ENCODE measurements at places on chromosomes 3 and 15.
A peak's percentile ranks its signal among the peaks of the same experiment; 100 is the strongest.

DNA sequence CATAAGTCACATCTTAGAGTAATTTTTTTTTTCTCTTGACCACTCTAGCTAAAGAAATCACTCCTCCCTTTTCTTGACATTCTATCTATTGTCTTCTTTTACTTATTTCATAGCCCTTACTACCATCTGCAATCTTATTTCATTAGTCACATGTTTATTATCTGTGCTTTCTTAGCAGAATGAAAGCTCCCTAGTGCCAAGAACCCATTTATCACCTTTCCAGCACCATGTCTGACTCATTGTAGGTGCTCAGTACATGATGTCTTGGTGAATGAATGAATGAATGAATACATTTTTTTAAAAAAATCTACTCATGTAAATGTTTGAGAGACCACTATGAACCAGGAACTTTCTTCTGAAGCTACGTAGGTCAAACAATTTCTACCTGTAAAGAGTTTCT, 157.2 kb downstream of the CADPS start:
- no peak for DNase-seq

GRCh38 chr15:48880070-48880634, 2.2 kb downstream of the EID1 start:
- no peak for DNase-seq

DNA sequence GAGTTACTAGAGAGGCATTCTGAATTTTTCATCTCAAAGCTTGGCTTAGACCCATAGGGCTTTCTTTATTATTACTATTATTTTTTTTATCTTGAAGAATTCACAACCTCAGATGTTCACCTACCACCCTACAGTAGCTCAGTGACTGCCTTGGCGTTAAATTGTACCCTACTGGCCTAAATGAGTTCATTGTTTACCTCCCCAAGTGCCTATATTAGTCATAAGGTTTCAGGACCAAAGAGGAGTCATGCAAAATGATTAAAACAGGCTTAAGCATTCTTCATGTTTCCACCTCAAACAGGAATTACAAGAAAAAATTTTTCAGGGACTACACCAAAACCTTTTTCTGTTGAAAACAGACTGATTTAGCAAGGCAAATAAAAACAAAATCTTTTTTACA, 751.5 kb downstream of the SQOR start:
- DNase-seq = no peak

DNA sequence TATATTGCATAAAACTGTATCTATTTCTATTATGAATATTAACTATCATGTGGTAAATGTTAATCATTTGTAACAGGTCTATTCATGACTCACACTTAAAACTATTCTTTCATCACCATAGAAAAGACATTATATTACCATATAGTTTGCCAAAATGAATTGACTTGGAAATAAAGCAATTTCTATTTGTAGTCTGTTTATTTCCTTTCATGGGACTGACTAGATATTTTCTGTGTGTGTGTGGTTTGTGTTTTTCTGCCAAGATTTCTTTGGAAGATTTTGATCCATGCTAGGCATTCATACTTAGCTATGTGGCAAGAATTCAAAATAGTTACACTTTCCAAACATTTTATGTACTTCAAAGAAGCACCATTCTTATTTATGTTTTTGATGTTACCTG, 522.5 kb upstream of the AGTR1 start:
- DNase-seq = no peak

GRCh38 chr3:100183608-100184125, 69.4 kb upstream of the FILIP1L start:
- no peak for DNase-seq

- no peak for DNase-seq
These were observed 16.9 kb downstream of the POPDC2 start for GRCh38 chr3:119643528-119643927.

GRCh38 chr15:26804063-26804804, 31.4 kb upstream of the GABRB3 start:
- no peak for DNase-seq

- no peak for DNase-seq
These were observed 20.4 kb downstream of the BTBD1 start for GRCh38 chr15:83046558-83047127.

DNA sequence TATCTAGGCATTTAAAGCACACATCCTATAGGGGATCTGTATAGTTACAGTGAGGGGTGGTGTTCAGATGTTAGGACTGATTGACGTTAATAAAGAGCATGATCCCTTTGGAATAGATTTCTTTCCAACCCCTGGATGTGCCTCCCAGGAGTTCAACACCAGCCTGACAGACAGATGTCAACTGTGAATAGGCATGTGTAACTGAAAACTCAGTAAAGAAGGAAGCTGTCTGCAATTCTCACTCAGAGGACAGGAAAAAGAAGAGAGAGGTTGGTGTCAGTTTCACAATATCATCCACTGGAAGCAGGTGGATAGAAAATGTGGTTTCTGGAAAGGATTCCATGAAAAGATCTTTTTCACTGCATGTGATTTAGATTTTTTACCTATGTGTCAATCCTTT, 396.3 kb downstream of the NSUN3 start:
- DNase-seq = no peak

DNA sequence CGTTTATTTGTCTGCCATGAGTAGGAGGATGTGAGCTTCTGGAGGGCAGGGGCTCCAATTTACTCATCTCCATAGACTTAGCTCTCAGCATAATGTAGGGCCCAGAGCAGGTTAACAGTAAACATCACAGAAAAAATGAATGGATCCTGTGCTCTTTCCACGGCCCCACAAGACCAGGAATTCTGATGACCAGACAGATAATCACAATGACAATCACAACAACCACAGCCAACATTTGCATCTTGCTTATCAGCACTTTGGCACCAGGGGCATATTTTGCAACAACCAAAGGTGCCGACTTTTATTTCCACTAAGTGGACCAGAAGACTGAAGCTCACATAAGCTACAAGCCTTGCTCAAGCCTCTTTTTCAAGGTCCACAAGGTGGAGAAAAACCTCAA, 68.9 kb upstream of the ANKRD34C start:
- no peak for DNase-seq

DNA sequence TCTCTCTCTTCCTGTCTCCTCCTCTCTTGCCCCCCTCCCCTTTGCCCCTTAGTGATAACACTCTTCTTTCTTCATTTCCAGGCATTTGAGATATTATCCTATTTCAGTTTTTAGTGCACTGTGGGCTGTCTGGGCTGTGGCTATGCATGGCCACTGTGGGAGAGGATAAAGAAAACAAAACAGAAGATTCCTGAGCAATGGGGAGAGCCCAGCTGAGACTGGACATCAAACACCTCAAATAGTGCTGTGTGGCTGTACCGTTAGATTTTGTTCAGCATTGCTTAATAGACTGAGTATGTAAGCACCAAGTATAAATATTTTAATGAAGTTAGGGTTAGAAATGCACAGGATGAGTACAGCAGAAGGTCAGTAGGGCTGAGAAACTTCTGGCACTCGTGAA, 7.9 kb upstream of the GBE1 start:
- no peak for DNase-seq

DNA sequence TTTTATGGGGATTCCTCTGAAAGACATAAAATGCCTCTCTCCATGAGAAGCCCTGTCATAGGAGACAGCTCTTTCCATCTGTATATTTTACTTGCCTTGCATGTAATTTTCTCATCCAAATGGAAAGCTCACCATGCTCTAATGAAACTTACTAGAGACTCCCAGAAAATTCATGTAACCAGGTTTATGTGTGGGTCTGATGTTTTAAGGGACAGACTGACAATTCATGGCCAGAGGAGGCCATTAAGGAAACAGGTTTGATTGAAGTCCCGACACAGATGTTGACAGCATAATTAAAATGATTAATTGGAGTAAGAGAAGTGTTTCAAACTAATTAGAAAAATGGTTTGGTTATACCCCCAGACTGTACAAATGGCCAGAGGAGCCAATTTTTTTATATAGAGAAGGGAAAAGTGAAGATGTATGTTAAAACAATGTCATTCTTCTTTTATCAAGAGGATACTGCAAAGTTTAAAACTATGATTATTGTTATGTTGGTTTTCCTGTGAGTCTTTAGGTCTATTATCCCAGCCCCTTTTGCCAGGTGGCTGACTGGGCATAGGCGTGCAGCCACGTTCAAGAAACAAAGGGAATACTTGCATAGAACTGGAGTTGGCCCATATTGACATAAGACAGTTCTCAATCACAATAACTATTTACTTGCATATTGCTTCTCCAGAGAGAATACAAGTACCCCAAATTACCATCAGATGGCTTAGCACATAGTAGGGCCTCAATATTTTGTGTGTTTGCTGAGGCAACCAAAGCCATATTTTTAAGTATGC, 64.8 kb downstream of the RBMS3 start:
- no peak for DNase-seq

DNA sequence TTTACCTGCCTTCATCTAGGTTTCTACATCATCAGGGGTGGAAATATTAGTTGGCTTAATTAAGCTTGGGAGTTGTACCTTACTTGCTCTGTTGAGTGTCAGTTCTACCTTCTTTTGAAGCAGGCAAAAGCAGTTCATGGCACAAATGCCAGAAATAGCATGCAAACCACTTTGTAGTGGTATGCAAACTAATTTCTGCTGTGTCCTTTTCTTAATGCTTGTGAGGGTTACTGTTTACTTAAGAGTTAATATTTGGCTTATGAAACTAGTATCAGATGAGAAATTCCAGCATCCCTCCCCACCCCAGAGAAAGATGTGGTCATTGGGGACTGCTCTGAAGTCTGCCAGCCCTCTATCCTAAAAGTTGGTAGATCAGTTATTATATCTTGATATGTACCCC, 7.1 kb downstream of the ATP2C1 start:
- DNase-seq = no peak

- no peak for DNase-seq
These were observed 44.0 kb downstream of the XXYLT1 start for GRCh38 chr3:195226900-195227447.

DNA sequence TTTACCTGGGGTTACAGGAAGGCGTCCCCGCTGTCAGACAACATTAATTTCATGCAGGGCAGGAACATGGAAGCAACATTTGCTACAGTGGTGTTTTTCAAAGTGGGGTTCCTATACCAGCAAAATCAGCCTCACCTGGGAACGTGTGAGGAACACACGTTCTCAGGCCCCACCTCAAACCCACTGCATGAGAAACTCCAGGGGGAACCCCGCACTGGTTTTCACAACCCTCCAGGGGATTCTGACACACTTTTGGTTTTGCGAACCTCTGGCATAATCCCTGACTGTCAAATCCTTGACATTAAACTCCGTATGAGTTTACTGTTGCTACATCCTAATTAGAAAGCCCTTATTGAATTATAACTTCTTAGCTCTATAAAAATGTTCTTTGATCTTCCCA, 127.7 kb downstream of the LRRK1 start:
- DNase-seq = no peak

DNA sequence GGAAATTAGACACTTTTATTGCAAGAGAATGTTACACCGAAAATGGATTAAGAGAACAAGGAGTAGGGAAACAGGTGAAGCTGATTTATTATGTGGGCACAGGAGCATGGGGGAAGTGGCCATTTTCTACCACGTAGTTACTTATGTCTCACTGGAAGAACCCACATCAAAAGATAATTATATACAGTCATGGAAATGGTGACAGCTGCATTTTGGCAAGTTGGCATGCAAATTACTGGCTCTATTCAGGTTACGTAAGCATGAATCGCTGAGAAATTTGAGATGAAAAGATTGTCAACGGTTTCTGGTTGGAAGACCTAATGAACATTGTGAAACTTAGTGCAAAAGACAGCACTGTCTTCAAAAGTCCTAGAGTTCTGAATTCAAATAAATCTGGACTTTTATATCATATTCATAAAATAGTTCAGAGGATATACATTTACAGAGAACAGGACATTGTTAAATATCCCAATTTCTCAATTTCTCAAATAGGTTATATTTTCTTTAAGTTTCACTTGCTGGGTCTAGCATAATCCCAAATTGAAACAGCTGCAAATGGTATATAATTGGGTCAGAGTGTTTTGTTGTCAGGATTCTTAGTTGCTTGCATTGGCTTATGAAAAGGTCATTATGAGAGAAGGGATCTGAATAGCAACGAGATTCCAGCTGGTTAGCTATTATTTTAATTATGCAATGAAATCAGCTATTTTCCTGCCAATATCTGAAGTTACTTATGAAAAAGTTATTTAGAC, 567.8 kb downstream of the ZPLD1 start:
- no peak for DNase-seq

DNA sequence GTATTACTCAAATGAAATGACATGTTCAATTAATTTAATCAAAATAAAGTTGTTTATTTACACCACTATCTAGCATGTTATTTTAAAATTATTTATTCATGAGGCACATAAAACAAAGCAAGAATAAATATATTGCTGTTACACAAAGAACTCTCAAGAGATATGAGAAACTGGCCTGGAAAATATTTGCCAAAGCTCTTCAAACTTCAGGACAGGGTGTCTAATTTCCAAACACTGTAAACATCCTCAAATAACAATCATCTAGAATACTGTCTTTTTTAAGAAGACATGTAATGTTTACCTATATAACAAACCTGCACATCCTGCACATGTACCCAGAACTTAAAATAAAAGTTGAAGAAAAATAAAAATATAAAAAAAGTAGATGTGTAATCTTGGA, 876.6 kb downstream of the TUSC7 start:
- DNase-seq = peak; percentile 89

DNA sequence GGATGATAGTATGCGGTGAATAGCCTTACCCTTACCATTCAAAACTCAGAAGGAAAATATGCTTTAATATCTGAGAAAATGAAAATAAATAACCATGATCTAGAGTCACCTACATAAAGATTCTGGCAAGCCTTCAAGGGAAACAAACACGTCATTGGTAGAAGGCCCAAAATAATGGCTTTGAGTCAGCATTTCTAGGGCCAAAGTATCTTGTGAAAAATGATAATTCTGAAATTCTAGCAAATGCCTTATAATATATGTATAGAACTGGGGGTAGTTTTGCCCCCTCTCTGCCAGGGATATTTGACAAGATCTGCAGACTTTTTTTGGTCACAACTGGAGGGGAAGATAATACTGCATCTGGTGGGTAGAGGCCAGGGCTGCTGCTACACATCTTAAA, 15.4 kb downstream of the PLSCR1 start:
- no peak for DNase-seq

DNA sequence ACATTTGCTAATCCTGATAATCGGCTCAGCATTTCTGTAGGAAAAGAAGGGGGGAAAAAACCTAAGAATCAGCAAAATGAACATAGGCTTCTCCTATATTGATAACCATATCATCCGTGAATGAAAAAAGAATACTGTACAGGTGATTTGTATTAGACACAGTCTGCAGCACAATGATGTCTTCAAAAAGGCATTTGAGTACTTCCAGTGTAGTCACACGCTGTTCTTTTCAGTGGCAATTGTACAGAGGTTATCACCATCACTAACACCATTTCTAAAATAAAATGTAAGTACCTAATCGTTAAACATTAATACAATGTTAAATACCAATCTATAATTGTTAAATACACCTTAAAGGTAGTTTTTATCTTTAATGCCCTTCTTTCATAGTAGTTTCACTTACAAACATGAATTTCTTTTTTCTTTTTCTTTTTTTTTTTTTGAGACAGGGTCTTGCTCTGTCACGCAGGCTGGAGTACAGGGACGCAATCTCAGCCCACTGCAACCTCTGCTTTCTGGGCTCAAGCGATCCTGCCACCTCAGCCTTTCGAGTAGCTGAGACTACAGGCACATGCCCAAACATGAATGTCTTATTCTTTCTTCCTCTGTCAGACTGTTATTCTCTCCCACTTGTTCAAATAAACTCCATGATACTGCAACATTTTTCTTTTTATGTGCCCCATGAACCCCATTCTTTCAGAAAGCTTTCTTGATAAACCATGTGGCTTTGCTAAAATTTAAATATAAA, 18.4 kb downstream of the GOLGB1 start:
- DNase-seq = no peak

- no peak for DNase-seq
These were observed 847.7 kb downstream of the EPHA3 start for GRCh38 chr3:89955156-89955555.

GRCh38 chr3:142251951-142252350, 26.6 kb upstream of the GK5 start:
- no peak for DNase-seq

Measured in DMS79 treated with DMSO at 0.1 percent for 48 hours (cell line).